Stimulated activated CD8-positive, alpha-beta memory T cell treated with anti-CD3 and anti-CD28 coated beads, Interleukin-15, amount 100 ng/mL, for 48 hours (primary cell): ENCODE measurements at places on chromosomes 16 and 17.

DNA sequence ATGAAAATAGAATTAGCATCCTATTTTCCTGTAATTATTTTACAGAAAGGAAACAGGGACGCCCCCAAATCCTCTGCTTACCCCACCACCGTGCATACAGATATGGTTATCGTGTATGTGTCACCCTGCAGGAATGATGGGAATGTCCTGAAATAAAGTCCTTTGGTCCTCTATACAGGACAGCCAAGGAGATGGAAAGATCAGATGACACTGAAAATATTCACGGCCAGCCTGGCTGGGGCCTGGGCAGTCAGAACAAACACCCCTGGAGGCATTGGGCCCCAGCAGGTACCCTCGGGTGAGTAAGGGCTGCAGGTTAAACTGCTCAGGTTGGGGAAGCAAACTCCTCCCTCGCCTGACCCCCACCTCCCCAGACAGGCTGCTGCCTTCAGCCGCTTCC, 368.0 kb downstream of the FOXL1 start:
- no peak for DNase-seq

DNA sequence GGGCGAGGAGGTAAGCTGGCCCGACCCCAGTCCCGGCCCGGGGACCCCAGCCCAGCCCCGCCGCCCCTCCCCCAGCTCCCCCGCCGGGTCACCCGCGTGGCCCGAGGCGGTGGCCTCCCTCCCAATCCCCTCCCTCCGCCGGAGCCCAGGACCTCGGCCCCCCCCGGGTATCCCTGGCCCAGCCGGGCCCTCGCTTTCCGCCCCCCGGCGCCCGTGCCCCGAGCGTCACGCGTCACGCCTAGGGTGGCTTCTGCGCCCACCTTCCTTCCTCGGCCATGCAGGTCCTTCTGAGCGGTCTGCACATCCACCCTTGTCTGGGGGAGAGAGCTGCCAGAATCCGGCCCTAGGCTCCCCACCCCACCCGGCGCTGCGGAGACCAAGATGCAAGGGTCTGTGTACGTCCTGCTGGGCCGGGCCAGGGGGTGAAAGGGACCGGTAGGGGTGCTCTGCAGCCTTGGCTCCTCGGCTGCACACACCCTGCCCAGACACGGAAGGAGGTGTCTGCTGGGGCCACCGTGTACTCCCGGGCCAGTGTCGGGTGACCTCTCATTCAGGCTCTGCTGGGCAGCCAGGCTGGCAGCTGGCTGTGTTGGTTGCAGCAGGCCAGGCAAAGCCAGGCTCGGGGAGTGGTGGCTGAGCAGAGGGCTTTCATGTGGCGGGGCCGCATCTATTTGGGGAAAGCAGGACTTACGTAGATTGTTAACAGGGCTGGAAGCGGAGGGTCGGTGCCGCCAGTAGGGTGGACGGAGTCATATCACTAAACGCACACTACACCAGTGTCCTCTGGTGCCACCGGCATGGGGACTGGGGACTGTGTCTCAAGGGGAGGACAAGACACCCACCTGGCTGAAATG, 754 bp downstream of the RAB11FIP4 start:
- no peak for DNase-seq

DNA sequence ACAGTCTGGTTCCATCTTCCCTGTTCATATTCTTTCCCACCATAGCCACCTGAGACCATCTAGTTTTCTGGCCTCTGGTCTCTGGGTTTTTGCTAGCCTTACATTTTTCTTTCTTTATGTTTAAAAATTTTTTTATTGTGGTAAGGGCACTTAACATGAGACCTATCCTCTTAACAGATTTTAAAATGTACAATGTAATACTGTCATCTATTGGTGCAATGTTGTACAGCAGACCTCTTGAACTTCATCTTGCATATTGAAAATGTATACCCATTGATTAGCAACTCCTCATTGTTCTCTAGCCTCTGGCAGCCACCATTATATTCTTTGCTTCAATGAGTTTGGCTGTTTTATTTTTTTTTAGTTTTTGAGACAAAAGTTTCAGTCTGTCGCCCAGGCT, 39.2 kb downstream of the ITGAM start:
- DNase-seq, result no peak

GRCh38 chr16:53511084-53511402, 8.0 kb upstream of the AKTIP start:
- DNase-seq, result no peak

DNA sequence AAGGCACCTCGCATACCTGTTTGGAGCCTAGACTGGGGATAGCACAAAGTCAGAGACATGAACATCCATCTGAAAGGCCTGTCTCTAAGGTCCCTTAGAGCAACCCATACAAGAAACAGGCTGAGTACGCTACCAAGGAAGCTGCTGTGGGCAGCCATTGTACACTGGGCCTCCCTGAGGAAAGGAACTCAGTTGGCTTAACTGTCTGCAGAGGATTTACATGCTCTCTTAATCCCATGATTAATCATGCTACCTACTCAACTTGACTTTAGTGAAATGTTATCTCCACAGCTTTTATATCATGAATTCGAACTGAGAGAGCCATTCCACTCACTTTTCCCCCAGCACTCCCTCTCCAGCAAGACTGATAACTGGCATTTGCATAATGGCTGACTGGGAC, 26.0 kb downstream of the PHLPP2 start:
- DNase-seq, result no peak

DNA sequence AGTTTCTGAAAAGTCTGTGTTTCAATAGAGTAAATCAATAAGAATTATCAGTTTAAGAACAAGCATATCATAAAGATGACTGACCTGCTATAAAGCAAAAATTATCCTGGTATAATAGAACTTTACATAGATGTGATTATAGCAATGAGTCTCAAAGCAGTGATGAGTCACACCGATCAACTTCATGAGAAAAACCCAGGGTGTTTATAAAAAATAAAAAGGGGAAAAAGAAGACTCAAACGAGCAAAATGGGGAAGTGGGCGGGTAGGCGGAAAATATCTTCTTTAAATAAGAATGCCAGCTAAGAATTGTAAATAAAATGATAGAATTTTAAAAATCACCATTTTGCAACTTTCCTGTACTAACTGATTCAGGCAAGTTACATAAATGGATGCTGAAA, 46.8 kb downstream of the BRIP1 start:
- DNase-seq, result no peak

- no peak for DNase-seq
Observed at GRCh38 chr17:62855156-62855555, 47.0 kb upstream of the MARCHF10 start.

- DNase-seq, result no peak
Observed at GRCh38 chr16:73033271-73033998, 14.5 kb downstream of the ZFHX3 start.

DNA sequence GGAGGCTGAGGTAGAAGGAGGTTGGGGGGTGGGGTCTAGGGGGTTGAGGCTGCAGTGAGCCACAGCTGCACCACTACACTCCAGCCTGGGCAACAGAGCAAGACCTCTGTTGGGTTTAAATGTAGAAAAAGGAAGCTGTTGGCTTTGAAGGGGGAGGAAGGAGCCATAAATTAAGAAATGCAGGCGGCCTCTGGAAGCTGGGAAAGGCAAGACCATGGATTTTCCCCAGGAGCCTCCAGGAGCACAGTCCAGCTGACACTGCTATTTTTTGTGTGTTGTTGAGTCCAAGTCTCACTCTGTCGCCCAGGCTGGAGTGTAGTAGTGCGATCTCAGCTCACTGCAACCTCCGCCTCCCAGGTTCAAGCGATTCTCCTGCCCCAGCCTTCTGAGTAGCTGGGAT, 15.9 kb downstream of the LITAF start:
- DNase-seq, result no peak

- DNase-seq, result no peak
Observed at GRCh38 chr17:69375229-69375628, 39.3 kb upstream of the MAP2K6 start.

DNA sequence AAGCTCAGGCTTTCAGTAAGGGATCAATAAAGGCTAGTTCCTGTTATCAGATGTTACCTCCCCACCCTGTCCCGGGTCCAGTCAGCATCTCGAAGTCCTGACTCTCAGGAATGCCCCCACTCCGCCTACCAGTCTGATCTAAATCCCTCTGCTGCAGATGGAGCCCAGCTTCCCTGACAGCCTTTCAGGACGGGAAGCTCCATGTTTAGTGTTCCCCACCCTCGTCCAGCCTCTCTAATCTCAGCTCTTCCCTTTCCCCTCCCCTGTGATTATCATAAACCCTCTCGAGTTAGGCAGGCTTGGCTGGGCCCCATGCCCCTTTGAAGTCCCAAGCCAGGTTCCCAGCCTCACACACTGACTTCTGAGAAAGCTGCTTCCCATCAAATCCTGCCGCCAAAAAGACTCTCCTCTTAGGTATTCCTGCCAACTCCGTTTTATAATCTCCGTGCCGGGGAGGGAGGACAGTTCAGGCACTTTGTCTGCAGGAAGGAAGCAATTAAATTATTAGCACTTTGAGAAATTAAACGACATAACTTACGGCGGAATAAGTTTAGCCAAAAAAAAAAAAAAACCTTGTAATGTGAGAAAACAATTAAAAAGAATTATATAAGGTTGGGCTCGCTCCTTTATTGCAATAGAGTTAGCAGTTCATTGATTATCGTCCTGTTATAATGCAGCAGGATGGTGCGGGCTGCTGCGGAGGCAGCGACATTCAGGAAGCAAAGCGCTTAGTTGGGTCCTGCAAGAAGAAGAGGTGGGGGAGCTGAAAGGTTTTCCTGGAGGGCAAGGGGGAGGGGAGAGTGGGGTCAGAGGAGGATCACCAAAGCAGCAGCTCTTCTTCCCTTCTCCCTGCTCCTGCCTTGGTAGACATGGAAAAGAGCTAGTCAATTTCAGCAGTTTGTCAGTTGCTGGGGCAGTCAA, 16.8 kb upstream of the ETV4 start:
- DNase-seq, result no peak

DNA sequence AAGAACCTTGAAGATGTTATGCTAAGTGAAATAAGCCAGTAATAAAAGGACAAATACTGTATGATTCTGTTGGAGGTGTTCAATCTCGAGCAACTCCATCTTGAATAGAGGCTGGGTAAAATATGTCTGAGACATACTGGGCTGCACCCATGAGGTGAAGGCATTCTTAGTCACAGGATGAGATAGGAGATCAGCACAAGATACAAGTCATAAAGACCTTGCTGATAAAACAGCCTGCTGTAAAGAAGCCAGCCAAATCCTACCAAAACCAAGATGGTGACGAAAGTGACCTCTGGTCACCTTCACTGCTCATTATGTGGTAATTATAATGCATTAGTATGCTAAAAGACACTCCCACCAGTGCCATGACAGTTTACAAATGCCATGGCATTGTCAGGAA, 98.1 kb downstream of the RGS9 start:
- DNase-seq, result peak; percentile 15

DNA sequence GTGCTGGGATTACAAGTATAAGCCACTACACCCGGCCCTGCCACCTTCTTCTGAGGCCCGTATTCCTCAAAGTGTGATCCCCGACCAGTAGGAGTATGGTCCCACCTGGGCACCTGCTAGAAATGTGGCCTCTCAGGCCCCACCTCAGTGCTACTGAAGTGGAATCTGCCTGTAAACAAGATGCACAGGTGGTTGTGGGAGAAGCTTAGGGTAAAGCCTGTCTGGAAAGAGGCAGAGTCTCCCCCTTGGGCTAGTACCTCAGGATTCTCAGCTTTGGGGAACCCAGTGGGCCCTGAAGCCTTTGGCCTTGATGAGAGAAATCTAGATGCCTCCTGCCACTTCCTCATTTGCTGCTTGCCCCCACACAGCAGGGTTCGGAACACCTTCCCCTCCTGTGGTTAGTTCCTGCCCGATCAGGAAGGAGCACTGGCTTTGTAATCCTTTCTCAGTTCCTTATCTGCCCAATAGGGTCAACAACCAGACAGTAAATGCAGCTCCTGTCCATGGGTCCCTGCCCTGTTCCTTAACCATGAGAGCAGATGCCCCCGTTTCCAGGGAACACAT, 25.2 kb downstream of the TK2 start:
- no peak for DNase-seq

DNA sequence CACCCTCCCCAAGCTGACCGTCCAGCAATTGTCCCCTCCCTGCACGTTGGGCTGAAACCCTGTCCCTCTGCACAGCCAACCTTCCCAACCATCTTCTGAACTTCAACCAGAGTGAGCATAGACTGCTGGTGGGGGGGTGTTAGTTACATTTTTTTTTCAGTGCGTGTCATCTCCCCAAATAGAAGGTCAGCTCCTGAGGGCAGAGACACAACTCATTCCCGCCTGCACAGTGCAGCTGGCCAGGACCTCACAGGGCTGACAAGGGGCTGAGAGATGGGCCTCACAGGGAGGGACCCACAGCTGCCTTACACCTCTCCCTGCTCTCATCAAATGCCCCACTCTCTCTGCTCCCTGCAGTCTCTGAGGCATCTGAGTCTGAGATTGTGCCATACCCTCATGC, 8.4 kb downstream of the SRL start:
- DNase-seq, result no peak

DNA sequence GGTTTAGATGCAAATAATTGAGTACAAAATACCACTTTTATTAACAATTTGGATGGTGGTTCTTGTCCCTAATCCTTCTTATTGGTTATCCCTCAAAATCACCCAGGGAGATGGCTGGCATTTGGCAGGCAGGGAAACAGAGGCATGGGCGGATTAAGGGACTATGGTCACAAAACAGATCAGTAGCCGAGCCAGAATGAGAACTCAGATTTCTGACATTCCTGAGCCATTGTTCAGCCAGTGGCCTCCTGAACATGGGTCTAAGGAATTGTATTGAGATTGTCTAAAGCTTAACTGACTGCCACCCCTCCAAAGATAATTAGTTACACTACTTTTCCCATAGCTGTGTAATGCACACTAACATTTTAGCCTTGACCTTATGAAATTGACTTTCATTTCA, 88.4 kb downstream of the CHD9NB start:
- DNase-seq, result no peak

- no peak for DNase-seq
Observed at GRCh38 chr16:58464916-58465731, 34.8 kb upstream of the NDRG4 start.
